Fibroblast of skin of abdomen (primary cell): ENCODE measurements at places on chromosomes 5 and 9.

DNA sequence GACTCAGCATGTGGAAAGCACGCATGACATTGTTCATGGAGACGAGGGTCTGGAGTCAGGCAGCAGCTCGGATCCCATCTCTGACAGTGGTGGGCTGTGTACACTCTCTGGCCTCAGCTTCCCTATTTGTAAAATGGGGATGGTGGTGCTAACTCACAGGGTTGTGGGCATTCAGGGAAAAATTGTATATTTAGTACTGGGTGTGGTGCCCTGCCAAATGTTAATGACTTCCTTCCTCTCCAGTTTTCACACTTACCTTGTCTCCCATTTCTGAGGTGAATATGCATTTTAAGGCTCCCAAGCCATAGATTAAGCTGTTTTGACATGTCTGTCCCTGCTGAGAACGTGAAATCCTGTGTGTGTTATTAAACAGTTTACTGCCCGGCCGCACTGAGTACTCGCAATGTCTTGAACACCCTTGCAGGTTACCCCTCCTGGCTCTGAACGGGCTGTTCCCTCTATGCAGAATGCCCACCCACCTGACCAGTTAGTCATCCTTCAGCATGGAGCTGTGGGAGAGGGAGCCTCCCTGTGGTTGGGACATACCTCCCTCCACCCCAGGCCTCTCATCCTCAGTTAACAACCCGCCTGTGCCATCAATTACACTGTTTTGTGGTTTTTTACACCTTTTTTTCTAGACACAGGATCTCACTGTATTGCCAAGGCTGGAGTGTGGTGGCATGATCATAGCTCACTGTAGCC is 25.8 kb downstream of the TJP2 start:
- DNase-seq: no peak

DNA sequence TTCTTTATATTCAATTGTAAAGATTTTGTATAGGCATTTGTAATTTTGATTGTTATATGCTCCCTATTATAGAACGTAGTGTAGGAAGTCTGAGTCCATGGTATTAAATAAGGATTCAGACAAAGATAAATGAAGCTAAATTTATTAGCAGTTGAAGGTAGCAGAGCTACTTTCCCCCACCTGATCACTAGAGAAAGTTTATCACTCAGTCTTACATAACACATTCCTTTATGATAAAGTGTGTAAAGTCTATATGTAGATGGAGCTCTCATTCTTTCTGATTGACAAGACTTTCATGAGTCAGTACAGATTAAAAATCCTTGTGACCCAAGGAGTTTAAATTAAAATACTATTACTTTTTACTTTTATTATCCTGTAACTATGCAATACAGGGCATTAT is 2.3 kb upstream of the MIER3 start:
- no peak for DNase-seq

- no peak for DNase-seq
Measured at GRCh38 chr9:37602817-37603216, 10.4 kb upstream of the TOMM5 start.

DNA sequence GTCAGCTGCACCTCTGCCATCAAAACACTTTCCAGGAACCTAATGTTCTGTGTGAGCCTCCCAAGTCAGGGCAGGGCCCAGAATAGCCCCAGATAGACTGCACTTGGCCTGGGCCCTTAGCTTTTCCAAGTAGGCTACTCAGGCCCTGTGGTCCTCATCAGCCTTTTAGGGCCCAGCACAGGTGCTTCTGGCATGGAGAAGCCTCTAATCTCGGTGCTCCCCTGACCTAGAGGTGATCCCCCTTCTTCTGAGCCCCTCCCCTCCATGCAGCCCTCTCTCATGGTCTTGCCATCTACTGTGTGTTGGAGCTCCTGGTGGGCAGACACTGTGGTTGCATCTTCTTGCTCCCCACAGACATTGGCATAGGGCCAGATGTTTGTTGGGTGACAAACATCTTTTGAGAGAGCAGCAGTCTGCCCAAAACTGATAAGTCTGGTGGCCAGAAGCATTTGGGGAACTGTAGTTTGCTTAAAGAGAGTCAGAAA is 28.1 kb downstream of the FRMPD1 start:
- no peak for DNase-seq

DNA sequence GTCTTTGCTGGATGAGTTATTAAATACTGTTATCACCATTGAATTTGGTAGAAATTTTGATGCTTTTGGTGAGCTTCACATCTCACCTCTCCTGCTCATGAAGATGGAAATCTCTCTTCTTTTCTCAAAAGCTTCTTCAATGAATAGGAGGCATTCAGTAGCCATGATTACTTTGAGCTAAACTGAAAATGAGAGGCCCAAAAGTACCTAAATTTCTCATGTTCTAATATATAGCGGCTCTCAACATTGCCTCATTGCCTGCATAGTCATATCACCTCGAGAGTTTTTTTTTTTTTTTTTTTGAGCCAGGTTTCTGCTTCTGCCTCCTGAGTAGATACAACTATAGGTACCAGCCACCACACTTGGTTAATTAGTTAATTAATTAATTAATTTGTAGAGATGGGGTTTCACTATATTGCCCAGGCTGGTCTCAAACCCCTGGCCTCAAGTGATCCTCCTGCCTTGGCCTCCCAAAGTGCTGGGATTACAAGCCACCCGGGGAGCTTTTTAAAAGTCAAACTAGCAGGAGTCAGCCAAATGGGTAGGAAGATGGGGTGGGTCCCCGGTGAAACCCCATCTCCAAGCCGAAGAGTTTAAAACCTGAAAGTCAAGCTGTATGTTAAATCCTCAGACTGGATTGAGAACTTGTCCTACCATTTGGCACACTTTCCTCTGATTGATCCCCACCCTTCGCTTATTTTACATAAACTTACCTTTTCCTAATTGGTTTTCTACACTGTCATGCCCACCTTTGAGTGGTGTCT is 169.0 kb downstream of the DOCK2 start:
- no peak for DNase-seq
